ENCODE measurements at places on chromosomes 3 and 15.

DNA sequence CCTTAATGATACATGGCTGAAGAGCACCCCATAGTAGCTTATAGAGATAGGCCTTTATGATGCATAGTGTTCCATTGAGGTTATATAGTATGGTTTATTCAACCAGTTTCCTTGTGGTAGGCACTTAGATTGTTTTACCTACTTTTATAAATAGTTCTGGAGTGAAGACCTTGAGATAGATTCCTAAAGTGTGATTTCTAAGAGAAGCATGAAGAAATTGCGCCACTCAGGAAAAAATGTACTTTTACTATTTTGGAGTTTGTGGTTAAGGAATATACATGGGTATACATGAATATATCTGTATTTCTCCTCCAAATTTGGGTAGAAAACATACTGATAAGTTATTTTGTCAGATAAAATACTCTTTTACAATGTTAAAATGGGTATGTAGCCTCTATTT, 70.5 kb downstream of the CHD2 start:
- DNase-seq, result no peak

DNA sequence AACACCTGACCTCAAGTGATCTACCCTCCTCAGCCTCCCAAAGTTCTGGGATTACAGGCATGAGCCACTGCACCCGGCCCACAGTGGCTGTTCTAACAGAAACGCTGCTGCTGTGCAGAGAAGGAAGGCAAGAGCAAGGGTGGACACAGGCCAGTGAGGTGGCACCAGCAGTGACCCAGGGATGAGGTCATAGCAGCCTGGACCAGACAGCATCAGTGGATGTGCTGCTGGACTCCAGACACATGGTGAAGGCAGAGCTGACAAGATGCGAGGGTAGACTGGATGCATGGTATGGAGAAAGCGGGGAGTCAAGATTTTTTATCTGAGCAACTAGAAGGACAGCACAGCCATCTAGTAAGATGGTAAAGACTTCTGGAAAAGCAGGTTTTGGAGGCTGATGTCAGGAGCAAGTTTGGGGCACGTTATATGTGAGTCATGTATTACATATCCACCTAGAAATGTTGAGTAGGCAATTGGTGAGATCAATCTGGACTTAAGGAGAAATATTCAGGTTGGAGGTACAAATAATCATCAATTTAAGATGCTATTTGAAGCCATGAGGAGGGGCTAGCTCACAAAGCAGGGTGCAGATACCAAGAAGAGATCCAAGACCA, 22.1 kb upstream of the TJP1 start:
- DNase-seq, result no peak

DNA sequence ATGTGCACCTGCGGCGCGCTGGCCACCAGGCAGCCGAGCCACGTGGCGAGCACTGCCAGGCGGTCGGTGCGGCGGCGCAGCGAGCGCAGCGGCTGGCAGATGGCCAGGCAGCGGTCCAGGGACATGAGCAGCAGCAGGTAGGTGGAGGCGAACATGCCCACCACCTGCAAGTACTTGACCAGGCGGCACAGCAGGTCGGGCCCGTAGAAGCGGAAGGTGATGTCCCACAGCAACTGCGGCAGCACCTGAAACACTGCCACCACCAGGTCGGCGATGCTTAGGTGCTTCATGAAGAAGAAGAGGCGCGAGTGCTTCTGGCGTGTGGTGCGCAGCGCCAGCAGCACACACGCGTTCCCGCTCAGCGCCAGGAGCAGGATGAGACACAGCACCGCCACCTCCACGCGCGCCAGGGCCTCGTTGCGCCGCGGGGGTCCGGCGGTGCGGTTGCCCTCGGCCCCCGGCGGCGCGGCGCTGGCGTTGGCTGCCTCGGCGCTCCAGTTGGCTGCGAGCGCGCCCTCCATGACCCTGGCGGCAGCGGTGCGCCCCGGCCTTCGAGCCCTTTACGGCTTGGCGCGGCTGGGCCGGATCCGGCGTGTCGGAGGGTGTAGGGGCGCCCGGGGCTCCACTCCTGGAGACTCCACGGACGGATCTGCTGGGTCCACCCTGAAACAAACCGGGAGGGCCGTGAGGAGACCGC, 1.6 kb downstream of the OXTR start:
- peak; percentile 19 for DNase-seq

- no peak for DNase-seq
These were observed 43.4 kb downstream of the TPRA1 start for GRCh38 chr3:127546970-127547733.

GRCh38 chr3:4351164-4351855, 48.1 kb downstream of the SETMAR start:
- DNase-seq, result peak; percentile 57

DNA sequence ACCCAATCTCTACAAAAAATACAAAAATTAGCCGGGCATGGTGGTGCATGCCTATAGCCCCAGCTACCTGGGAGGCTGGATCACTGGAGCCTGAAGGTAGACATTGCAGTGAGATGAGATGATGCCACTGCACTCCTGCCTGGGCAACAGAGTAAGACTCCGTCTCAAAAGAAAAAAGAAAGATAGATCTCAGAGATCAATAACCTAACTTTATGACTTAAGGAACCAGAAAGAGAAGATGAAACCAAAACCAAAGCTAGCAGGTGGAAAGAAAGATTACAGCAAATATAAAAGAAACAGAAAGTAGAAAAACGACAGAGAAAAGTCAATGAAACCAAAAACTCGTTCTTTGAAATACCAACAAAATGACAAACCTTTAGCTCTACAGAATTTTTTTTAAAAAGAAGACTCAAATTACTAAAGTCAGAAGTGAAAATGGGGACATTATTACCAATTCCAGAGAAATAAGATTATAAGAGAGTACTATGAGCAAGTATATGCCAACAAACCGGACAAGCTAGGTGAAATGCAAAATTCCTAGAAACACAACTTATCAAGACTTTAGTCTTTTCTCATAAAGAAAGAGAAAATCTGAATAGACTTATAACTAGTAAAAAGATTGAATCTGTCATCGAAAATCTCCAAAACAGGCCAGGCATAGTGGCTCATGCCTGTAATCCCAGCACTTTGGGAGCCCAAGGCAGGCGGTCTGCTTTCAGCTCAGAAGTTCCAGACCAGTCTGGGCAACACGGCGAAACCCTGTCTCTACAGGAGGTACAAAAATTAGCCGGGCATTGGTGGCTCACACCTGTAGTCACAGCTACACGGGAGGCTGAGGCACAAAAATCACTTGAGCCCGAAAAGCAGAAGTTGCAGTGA, 35.0 kb downstream of the ACAP2 start:
- DNase-seq, result no peak

- no peak for DNase-seq
These were observed 83.0 kb downstream of the MOBP start for GRCh38 chr3:39550354-39551051.

- DNase-seq, result peak; percentile 73
These were observed 59.6 kb upstream of the LMCD1 start for GRCh38 chr3:8441969-8442559.

GRCh38 chr3:89912031-89912430, 804.6 kb downstream of the EPHA3 start:
- no peak for DNase-seq

DNA sequence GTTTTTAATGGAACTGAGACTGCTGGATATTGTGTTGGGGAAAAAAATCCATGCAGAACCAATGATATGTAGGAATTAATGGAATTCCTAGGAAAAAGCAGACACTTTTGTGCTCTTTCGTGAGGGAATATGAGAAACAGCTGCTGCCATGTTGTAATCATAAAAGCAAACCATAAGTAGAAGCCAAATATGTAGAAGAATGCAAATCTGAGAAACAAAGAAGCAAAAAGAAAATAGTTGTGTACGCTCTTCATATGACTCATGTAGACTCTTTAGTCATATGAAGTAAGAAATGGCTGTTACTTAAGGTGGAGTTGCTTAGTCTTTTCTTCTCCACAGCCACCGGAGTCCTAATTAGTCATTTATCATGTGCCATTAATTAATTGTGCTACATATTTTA, 298.6 kb upstream of the ZNF717 start:
- DNase-seq, result no peak

- peak; percentile 21 for DNase-seq
These were observed 21.0 kb upstream of the MCF2L2 start for GRCh38 chr3:183449391-183449790.

- DNase-seq, result no peak
These were observed 4.7 kb downstream of the LRRK1 start for GRCh38 chr15:100923902-100924301.

GRCh38 chr15:96314518-96314917, 16.0 kb upstream of the NR2F2 start:
- DNase-seq, result no peak

- peak; percentile 37 for DNase-seq
These were observed 10.7 kb upstream of the CNTN6 start for GRCh38 chr3:1082108-1082507.

GRCh38 chr3:173690542-173691180, 293.1 kb downstream of the NLGN1 start:
- DNase-seq, result no peak

- peak; percentile 32 for DNase-seq
These were observed 62.8 kb downstream of the OTOL1 start for GRCh38 chr3:161559177-161559998.

- no peak for DNase-seq
These were observed 1.6 kb downstream of the MUSTN1 start for GRCh38 chr3:52833202-52833601.

DNA sequence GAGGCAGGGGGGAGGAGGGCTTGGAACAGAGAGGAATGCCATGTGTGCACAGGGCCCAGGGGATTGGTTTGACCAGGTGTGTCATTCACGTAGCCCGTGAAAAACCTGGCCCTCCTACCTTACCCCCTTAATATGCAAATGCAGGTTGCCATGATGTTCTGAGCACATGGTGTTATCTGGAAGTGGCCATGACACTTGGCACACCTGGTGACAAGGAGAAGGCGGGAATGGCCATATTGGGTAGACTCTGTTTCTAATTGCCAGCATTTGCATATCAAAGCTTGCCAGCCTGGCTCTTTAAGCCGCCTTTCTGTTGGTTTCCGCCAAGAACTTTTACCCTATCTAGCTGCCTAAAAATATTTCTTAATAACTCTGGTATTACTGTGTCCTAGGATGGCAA, 202.1 kb upstream of the DPH6 start:
- no peak for DNase-seq

DNA sequence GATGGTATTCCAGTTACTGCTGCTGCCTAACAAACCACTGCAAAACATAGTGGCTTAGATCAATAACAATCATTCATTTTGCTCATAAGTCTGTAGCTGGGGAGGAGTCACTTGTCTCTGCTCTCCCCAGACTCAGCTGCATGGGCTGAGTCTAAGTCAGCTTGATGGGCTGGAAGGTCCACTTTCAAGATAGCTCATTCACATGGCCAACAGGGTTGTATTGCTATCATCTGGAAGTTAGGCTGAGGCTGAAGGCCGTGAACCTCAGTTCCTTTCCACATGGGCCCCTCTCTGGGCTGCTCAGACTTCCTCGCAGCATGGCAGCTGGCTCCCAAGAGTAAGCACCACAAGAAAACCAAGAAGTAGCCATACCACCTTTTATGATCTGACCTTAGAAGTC, 28.7 kb upstream of the BFSP2 start:
- no peak for DNase-seq

GRCh38 chr3:63384382-63384781, 106.3 kb downstream of the SYNPR start:
- no peak for DNase-seq

GRCh38 chr3:151367448-151367847, 17.1 kb downstream of the P2RY12 start:
- no peak for DNase-seq

- DNase-seq, result peak; percentile 88
These were observed 2.2 kb downstream of the SNX22 start for GRCh38 chr15:64153480-64154367.

DNA sequence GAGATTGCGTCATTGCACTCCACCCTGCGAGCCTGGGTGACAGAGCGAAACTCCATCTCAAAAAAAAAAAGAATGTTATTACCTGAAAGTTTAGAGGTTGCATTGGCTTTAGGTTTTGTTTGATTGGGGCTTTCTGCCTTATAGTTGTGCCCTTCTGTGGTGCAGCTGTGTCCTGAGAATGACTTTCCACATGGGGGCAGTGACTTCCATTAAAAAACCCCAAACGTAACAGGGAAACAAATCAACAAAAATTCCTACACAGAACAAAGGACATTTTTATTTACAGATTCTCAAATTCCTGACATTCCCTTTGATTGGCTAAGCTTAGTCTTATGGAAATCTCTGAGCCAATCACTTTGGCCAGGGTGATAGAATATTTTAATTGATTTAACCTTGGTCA, 154.1 kb upstream of the GPR149 start:
- DNase-seq, result no peak

DNA sequence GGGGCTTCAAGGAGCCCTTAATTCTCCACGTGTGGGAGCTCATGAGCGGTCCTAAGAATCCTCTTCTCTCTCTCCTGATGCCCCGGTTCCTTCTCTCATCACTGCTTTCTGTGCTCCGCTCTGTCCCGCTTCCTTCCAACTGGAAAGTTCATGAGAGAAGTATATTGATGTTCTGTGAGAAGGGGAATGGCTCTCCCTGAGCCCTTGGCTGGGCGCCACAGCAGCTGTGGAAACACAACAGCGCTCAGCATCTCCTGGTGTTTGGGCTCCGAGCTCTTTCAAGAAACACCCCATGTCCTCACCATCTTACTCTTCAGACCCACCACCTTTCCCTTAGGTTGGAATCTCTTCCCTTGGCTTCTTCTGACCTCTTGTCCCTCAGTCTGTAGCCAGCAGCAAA, 161.7 kb downstream of the VGLL4 start:
- DNase-seq, result no peak

DNA sequence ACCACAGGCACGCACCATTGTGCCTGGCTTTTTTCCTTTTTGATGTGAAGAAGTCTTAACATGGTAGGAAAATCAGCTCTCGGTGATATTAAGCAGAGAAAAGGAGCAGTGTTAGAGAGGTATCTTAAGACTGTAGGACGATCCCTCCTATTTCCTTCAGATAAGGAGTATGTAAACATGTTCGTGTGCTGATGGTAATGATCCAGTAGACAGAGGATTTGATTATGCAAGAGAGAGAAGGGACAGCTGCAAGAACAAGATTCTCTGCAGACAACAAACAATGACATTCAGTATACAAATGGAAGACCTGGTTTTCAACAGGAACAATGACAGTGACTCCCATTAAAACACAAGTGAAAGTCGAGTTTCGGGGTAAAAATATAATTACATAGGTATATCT, 95.1 kb upstream of the MELTF start:
- DNase-seq, result no peak

DNA sequence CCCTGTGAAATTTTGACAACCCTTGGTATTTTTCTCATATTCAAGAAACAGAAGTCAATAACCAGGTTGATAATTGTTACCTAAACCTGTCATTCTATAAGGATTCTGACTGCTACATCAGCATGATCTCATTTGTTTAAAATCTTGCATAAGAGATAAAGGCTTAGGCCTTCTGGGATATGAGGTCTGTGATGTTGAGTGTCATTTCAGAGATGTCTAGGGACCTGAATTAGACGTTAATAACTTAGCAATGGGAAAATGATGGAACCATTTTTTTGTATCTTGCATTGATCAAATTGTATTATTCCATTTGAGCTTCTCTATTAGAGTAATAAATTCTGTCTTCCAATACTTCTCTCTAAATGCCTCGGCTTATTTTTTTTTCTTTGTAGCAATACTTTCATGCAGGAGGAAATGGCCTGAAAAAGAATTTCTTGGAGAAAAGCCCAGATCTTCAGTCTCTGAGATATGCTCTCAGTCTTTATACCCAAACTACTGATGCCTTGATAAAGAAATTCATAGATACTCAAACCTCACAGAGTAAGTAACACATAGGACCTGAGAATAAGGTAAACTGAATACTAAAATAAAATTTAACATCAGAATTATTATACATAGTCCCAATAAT, 589.3 kb downstream of the UNC13C start:
- DNase-seq, result no peak

All from lung microvascular endothelial cell (primary cell).